B cell (primary cell): ENCODE measurements at places on chromosomes 3 and 15. TPM values are rescaled to one million over a fixed set of nuclear protein-coding genes. Genes with fewer than 3 reads are reported as not detected.

GRCh38 chr3:45515999-45516725, 78.4 kb upstream of the LIMD1 start:
- DNase-seq = no peak

Gene FANCD2OS
- total RNA-seq = not detected in 2 replicates

- DNase-seq = no peak
These were observed 9.8 kb upstream of the TM4SF4 start for GRCh38 chr3:149464542-149465328.

Gene SLC9A9
- total RNA-seq = 17.3 and 18.7 TPM in 2 replicates

DNA sequence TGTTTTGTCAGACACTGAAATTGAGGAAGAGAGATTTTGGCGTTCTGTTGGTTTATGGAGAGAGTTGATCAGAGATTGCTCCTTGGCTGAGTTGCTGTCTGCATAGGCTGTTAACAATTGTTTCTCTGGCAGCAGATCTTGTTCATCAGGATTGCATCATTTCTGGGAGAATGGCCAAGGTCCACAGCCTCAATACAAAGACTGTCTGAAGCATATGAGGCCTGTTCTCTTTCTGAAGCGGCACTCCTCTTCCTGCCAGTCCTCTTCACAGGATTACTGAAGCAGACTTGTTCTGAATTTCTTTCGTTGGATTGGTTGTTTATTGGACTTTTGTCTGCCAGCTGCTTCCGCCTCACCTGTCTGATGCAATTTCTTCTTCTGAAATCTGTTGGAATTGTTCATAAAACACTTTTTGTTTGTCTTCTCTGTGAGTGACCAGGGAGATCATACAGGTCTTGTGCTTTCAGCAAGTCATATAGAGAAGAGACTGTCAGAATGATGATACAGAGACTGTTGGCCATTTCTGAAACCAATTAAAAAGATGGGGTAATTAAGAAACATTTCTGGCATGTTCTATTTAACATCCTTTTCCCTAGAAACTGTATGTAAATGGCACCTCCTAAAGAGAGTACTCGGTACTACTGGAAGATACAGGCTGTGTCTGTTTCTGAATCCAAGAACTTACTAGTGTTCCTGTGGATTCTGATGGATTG, 25.5 kb downstream of the SETD5 start:
- peak; percentile 50 for DNase-seq

DNA sequence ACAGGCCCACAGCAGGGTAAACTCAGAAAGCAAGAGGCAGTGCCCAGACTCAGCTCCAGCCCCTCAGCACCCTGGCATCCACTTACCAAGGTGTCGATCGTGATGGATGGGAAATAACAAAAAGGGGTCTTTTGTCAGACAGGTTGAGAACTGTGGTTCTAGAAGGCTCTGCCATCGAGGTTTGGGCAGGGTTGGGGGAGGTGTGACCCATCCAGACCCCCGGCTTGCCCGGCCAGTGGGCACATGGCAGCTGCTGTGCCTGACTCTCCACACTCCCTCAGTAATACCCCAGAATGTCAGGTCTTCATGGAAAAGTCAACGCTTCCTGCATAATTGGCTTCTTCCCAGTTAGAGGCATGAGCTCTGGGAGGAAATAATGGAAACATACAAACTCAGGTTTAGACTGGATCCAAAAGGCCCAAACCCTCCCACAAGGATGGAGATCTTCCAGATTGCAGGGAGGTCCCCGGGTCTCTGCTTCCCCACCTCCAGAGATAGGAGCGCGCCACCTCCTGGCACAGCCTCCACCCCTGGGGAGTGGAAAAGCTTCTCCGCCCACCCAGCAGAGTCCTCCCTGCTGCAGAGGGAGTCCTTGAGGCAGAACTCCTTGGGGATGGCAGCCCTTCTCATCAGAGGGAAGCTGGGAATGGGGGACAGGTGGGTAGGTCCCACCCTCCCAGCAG, 149.8 kb upstream of the IQSEC1 start:
- no peak for DNase-seq

Gene ABHD2
- 40.9 and 45.8 TPM in 2 replicates for total RNA-seq

DNA sequence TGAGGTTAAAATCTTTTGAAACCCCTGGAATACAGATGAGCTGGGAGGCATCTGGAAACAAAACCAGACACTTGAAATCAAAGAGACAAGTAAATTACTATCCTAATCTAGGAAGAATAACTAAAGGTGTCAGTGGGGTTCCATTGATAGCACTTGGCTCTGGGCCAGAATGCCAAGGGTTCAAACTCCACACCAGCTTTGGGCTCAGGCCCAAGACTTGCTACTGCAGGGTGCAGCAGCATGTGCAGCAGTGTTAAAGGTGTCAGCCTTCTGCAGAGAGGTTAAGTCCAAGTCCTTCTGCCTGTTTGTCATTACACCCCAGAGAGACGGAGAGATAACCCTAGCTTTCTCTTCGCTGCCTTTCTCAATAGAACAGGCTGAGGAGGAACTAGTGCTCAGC, 273.9 kb downstream of the TIGIT start:
- no peak for DNase-seq

GRCh38 chr3:23711916-23712494, 93.8 kb upstream of the UBE2E1 start:
- peak; percentile 13 for DNase-seq

DNA sequence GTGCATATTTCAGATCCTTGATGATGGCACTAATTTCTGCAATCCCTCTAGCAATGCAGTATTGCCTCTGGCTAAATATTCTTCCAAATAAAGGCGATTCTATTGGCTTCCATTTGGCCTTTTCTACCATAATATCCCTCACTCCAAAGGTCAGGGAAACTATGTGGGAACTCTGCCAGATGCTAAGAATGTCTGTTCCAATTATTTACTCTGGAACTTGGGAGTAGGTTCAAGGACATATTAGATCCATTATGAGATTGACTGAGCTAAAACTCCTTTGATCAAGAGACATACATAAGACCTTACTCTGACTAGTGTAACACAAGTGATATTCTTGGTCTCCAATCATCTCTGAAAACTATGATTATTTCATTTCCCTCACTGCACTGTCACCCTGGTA, 674.5 kb upstream of the NECTIN3 start:
- DNase-seq = no peak

DNA sequence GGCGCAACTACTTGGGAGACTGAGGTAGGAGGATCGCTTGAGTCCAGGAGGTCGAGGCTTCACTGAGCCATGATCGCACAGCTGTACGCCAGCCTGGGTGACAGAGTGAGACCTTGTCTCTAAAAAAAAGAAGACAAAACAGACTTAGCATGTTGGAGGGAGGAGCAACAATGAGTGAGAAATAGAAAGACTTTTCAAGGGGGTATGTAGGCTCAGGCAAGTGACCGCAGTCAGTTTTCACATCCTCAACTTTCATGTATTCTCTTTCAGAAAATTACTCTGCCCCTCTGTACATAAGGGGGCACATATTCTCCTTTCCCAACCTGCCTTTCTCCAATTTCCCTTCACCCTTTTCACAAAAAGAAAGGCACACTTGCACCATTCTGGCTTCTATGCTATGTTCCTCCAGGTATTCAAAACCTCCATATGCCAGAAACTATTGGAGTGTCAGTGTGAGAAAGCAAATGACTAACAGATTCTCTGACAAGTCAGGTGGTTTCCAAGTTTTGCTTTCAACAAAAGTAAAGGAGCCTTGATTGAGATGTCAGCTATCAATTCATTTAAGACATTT, 7.6 kb downstream of the NSUN3 start:
- DNase-seq = no peak

Gene CHRNA7
- total RNA-seq = not detected in 2 replicates

Gene SEMA3G
- total RNA-seq = 0.27 and 0.42 TPM in 2 replicates

DNA sequence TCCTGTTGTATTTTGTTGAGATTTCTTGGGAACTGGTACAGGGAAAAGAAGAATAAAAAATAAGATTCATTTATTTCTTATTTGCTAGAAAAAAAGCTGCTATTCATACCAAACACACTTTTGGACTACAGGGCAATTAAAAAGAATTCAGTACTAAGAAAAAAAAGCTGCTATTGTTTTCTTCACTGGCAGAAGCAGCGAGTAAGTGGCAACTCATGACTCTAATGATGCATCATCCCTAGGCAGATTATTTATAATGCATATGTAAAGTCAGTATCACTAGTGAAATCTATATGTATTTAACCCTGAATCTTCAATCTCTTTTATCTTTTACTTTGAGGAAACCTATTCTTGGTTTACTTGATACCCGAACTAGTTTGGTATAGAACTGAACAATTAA, 15.2 kb downstream of the PFN2 start:
- no peak for DNase-seq

GRCh38 chr3:100254168-100254777, 6.5 kb upstream of the TBC1D23 start:
- DNase-seq = peak; percentile 64

Gene FBXL22
- total RNA-seq = 2.0 and 2.5 TPM in 2 replicates

DNA sequence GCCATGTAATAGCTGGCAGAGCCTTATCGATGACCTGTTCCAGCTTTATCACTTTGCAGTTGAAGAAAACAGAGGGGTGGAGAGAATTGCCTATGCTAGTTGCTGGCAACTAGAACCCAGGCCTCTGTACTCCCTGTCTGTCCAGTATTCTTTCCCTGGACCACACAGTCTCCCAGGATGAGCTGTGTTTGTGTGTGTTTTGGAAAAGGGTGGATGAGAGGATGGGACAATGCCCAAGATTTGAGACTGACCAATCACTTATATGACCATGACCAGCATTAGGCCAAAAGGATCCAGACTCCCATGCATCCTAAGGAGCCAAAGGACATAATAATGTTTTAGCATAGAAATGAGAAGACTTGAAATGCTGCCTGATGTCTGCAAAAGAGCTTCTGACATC, 102.6 kb downstream of the CD200R1L start:
- no peak for DNase-seq
